ENCODE measurements at places on chromosomes 2 and 18. TPM values are rescaled to one million over a fixed set of nuclear protein-coding genes. Genes with fewer than 3 reads are reported as not detected.

Gene IGFBP2
- 695 TPM for polyA plus RNA-seq

Gene EIF4E2
- polyA plus RNA-seq: 27.6 TPM

Gene CAVIN2
- polyA plus RNA-seq: 1.5 TPM

Gene COL4A4
- not detected for polyA plus RNA-seq

Gene CNGA3
- not detected for polyA plus RNA-seq

Gene CCL20
- not detected for polyA plus RNA-seq

Gene PROC
- 0.10 TPM for polyA plus RNA-seq

Gene GPAT2
- polyA plus RNA-seq: not detected

Gene NTSR2
- polyA plus RNA-seq: not detected

Gene BOLL
- polyA plus RNA-seq: not detected

Gene TDRD15
- polyA plus RNA-seq: not detected

Gene MAP3K19
- not detected for polyA plus RNA-seq

Gene EFEMP1
- 1,290 TPM for polyA plus RNA-seq

Gene SIGLEC15
- polyA plus RNA-seq: 0.10 TPM

Gene EIF2B4
- polyA plus RNA-seq: 51.7 TPM

Gene TSPYL6
- not detected for polyA plus RNA-seq

Gene CTAGE1
- polyA plus RNA-seq: 0.03 TPM

Gene THADA
- 25.6 TPM for polyA plus RNA-seq

Gene TEKT4
- polyA plus RNA-seq: not detected

Gene CHST9
- polyA plus RNA-seq: not detected

Gene KCNJ3
- polyA plus RNA-seq: not detected

Gene UGT1A10
- not detected for polyA plus RNA-seq

Gene MAL
- not detected for polyA plus RNA-seq

Gene DOCK10
- polyA plus RNA-seq: 20.6 TPM

Gene DCC
- polyA plus RNA-seq: 0.34 TPM

Gene RNF138
- polyA plus RNA-seq: 22.3 TPM

Gene ANKRD62
- polyA plus RNA-seq: not detected

Gene SLC4A5
- 1.1 TPM for polyA plus RNA-seq

Gene STK25
- 236 TPM for polyA plus RNA-seq

Gene KLF7
- polyA plus RNA-seq: 7.5 TPM
